ENCODE measurements at places on chromosomes 4 and X.

- DNase-seq: no peak
These were observed 11.7 kb upstream of the CLDN34 start for GRCh38 chrX:9955506-9955905.

- no peak for DNase-seq
These were observed at the start of gene AMTN for GRCh38 chr4:70518269-70518668. TSS of gene AMTN (plus strand) at chr4:70518569. CDS start at chr4:70518778, 209 bp downstream.

DNA sequence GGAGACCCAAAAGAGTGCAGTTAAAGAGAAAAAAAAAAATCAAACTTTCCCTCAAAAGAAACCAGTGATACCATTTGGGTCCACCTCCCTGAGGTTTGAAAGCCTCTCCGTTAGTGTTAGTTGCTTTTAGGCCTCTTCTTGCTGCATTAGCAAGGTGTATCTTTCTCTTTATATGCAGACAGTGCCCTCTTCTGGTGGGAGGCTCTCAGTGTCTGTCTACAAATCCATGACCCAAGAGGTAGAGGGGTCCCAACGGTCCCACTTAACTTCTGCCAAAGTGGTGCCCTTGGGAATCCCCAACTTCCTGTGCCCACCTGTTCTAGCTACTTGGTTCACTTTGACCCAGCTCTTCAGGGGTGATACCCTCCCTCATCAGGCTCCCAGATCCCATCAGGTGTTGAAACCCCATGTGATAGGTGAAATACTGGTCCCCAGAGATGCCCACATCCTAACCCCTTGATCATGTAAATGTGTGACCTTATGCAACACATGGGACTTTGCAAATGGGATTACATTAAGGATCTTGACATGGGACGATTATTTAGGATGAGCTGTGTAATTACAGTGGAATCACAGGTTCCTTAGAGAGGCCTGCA is 63.7 kb upstream of the CD99 start:
- DNase-seq: no peak

GRCh38 chrX:153448556-153449367 is 2.9 kb upstream of the TREX2 start:
- no peak for DNase-seq

GRCh38 chr4:23972187-23972586 is 82.3 kb upstream of the PPARGC1A start:
- DNase-seq: no peak

DNA sequence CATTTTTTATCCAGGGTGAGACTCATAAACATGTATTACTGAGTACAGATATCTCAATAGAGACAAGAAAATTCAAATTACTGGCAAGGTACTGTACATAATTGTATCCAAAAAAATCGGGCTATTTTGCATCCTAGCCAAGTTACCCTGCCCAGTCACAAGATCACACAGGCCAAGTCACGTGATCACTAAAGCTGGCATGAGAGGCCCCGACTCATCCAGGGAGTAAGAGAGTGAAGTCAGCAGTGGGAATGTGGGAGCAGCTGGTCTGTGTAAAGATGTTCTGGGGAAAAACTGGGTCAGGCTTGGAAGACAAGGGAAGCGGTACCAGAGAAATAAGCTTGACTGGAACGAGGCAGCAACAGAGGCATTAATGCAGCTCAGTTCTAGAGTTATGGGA is 119.3 kb upstream of the STS start:
- no peak for DNase-seq

- no peak for DNase-seq
These were observed 173.8 kb upstream of the GLRA2 start for GRCh38 chrX:14355556-14355955.

DNA sequence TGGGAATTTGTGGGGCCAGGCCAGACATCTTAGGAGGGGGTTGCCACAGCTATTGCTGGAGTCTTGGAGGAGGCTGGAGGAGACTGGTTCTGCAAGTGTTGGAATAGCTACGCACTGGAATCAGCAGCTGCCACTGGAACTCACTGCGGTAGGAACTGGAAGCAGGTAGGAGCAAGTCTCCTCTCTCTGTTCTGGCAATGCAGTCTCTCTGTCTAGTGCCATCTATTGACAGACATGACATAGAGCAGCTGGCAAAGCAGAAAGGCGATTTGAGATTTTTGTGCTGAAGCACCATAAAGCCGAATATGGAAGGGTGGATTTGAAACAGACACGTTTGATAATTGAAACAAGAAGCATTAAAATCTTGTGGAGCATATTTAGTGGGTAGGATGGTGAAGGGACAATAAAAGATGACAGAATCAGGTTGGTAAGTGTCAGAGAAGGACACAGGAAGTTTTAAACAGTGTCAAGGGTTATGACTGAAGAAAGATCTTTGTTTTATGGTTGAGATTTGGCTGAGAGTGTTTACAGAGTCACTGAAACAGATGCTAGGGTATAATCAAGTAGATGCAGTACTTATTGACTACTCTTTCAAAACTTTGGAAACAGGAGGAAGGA is 23.5 kb upstream of the SYNPO2 start:
- no peak for DNase-seq

DNA sequence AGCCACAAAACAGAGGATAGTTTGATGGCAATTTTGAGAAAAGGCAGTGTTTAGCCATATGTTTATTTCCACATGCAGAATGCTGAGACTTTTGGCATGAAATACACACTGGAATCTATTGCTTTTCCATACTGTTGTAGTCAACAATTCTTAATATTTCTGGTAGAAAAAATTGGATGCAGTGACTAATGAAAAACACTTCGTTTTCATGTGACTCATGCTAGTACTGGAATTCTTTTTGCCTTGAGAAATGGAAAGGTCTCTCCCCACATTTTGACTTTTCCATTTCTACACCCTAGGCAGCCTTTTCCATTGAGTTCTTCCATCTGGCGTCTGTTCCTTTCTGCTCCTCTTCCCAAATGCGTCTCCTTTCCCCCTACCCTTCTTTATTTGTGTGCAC is 425.2 kb upstream of the FTHL17 start:
- DNase-seq: no peak
